ENCODE measurements at places on chromosomes 12 and 14.

DNA sequence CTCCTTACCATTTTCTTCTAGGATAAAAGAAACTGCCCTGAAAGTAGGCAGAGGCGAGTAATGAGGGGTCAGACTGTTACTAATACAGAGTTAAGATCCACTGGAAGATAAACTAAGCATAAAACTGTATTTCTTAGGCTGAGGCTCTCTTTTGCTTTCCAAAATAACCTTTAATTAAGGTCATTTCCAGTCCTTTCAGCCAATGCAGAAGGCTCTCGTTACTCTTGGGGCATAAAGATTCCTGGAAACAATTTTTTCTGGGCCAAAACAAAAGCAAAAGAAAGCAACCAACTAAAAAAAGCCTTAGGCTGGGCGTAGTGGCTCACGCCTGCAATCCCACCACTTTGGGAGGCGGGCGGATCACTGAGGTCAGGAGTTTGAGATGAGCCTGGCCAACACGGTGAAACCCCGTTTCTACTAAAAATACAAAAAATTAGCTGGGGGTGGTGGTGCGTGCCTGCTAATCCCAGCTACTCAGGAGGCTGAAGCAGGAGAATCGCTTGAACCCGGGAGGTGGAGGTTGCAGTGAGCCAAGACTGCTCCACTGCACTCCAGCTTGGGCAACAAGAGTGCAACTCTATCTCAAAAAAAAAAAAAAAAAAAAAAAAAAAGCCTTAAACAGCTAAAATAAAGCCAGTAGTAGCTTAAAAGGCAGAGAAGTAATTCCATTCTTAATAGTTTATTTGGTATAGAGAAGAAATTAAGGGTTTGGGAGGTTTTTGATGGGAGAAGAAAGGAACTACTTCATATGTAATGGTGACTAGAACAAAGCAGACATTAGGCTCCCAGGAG is 68.9 kb upstream of the STAC3 start:
- no peak for ATAC-seq

- no peak for ATAC-seq
Observed at GRCh38 chr12:29907461-29907860, 123.7 kb upstream of the TMTC1 start.

- ATAC-seq, result no peak
Observed at GRCh38 chr14:22395803-22396202, 193.2 kb downstream of the DAD1 start.

GRCh38 chr12:2149091-2149490 is 96.3 kb downstream of the CACNA1C start:
- no peak for ATAC-seq

DNA sequence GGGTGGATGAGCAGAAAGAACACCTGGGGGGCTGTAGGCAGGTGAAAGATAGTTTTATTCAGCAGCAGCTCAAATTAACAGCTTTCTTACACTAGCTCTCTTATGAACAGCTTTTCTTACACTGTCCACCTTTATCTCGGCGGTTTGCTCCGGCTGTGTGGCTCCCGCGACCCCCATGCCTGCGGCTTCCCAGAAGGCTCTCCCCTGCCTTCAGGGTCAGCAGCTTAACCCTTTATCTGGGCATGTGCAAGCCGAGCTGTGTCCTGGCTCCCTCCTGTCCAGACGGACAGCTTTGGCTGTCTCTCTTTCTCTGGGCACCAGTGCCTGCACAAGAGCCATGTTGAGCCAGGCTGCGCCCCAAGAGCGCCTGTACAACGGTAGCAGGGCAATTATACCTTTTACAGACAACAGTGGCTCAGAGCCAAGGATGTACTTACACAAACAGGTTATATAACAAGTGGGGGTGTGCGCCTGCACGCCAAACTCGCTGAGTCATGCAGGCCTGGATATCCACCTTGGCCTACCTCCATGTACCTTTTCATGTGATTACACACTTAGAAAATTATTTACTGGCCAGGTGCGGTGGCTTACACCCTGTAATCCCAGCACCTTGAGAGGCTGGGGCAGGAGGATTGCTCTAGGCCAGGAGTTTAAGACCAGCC is 28.5 kb upstream of the KLHL42 start:
- no peak for ATAC-seq

- ATAC-seq, result no peak
Observed at GRCh38 chr12:52969166-52969795, 20.4 kb downstream of the KRT18 start.

GRCh38 chr14:104144911-104145825 is 6.8 kb downstream of the KIF26A start:
- no peak for ATAC-seq

- no peak for ATAC-seq
Observed at GRCh38 chr14:75361751-75362433, 65.9 kb upstream of the JDP2 start.

- ATAC-seq, result peak; percentile 41
Observed at GRCh38 chr12:55392032-55392795, 8.1 kb upstream of the OR6C65 start.

DNA sequence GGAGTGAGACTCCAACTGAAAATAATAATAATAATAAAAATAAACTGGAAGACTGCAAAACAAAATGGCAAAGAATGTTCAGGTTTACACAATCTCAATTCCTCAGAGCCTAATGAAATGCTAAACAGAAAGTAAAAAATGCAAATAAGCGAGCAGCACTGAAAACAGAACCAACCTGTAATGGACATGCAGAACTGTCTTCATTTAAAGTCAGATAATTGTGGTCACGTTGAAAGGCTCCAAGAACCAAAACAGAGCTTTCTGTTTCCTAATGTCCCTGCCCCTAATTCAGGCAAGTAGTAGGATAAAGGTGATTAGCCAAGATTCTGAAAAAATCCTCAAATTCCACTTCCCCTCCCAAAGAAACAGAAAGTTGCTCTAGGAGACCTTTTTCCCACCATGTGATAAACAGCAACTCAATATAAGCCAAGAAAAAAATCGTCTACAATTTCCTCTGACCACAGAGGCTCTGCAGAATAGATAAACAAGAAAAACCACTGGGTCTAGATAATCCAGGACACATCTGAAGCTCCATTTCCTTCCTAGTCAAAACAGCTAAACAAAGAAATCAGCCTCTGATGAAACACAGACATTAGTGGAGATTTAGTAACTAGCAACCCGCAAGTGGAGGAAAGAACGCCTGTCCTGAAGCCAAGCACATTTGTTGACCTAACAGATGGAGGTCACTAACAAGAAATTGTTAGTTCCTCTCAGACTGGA is 3.0 kb downstream of the MIS18BP1 start:
- no peak for ATAC-seq

GRCh38 chr12:13505636-13506035 is 309.1 kb downstream of the EMP1 start:
- ATAC-seq, result peak; percentile 4

DNA sequence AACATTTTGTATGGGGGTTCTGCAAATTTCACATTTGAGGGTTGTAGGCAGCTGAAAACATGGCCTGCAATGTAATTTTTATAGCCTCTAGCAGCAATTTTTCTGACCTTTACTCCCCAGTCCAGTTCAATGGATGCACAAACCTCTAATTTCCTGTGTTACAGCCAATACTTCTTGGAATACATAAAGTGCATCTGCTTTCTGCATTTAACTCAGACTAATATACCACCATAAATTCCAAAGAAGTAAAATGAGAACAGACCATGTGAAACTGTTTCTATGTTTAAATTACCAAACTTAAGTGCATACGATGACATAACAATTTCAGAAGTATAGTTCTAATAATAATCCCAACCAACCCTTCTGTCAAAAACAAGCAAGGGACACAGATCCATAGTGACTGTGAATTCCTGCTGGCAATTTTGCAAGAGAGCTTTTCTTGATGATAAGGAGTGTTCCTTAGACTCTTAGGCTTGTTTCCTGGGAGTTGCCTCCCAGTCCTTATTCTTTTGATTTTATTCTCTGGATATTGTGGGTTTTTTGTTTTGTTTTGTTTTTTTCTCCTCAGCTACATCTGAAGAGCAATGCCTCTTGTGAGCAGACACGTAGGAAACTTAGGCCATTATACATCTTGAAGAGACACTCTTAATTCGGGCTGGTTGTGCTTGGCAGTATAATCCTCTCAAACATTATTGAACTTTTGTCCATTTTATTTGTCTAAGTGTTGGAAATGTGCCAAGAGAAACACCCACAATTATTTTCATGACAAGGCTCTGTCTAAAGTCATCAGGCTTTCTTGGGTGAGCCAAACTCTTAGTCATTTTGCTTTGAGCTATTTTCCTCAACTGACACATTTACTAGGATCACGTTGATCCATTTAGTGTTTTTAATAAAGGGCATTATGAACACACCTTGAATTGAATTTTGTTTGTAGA is 51.3 kb upstream of the RERGL start:
- ATAC-seq, result no peak

DNA sequence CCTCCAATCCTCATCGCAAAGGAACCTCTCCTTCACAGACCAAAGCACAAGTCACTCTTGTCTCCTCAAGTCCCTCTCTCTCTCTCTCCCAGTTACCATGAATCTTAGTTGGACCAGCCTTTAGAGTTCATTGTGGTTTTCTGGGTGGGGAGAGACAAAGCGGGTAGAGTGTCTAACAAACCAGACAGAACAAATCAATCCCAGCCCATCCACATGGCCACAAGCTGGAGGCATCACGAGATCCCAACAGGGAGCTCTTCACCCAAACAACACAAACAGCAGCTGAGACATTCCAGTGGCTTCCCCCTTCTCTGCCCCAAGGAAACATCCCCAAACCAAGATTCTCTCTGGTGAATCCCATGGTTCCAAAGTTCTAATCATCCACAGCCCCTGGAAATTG is 22.4 kb downstream of the ACTN1 start:
- ATAC-seq, result no peak

DNA sequence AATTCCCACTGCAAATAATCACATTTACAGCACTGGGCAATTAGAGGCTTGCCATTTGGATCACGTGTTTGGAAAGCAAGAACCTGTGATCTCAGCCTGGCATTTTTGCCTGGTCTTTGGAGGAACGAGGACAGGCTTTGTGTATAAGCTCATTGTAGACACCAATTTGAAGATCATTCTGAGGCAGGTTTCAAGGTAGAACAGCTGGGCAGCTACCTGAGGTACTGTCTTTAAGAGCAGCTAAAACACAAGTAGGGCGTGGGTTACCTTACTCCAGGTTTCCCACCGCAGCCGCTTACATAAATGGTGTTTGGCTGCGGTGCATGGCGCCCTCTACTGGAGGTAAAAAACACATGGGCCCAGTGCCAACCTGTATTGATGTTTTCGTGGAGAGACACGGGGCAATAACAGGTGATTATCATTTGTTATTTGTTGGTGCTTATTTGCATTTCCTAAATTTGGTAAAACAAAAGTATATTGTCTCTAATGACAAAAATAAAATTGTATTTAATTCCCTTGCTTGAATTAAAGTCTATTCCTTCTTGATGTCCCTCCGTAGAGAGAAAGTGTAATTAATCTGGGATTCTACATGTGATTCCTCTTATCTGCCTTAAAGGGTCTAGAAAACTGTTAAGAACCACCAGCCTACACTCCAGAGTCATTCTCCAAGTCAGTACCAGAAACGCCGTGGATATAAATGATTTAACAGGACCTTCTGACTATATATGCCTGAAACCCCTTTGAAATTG is 69.7 kb downstream of the SVOP start:
- peak; percentile 81 for ATAC-seq

DNA sequence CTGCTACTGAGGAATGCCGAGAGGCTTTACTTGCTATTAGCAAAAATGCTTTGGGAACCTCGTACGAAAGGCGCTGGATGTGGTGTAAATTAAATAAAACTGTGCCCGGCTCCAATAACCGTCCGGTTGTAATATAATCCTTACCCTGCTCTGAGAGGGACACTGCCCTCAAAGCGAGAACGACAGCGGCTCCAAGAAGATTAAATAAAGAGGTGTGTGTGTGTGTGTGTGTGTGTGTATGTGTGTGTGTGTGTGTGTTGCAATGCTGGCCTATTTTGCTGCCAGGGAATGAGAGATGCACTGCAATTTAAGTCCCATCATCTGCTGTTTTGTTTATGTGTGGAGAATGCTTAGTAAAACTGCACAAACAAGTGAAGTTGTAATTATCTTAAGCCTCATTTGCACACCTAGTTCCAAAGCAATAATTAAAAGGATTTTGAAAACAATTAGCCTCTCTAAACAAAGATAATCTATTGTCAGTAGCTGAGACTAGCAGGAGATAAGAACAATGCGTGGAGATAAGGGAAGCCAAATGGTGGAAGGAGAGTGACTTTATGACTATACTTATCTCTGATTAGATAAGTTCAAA is 1.2 kb upstream of the SIX1 start:
- no peak for ATAC-seq

DNA sequence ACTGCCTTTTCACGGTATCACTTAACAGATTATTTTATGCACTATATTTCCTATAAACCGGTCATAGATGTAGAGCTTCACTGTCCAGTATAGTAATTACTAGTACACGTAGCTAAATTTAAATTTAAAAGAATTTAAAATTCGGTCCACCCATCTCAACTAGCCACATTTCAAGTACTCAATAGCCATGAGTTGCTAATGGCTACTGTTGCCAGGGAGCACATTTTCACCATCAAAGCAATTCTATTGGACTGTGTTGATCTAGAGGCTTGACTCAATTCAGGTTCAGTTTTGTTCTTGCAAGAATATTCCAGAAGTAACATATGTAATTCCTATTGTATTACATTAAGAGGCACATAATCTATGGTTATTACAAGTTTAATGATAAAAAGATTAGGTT is 20.0 kb downstream of the TMED8 start:
- ATAC-seq, result no peak

- ATAC-seq, result no peak
Observed at GRCh38 chr14:71582705-71583104, 349.5 kb upstream of the RGS6 start.

DNA sequence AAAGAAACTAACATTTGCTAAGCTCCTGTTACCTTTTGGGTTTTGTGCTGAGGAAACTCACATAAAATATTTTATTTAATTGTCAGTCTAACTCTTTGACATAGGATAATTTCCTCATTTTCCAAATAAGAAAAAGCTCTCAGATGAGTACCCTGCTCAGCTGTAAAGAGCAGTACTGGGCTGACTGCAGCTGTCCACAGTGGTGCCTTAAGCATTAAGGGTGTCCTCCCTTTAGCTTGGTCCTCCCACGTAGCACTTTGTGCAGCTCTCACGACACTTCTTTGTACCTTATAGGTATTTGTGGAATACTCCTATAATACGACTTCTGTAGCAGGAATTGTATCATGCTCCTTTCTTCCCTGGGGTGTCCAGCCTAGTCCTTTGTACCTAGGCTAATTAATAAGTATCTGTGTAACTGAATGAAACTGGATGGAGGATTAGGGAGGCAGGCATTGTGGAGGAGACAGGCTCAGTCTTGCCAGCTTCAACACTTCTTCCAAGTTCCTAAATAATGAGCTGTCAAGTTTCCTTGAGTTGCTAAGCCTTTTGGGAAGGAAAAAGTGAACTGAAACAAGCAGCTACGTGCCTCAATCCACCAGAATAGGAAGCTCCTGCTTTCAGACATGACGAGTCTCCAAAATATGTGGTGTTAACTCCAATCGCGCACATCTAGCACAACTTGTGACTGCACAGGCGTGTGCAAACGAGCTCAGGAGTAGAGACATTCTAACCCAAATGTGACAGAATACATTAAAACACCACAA is 123.0 kb downstream of the SLC38A4 start:
- no peak for ATAC-seq

DNA sequence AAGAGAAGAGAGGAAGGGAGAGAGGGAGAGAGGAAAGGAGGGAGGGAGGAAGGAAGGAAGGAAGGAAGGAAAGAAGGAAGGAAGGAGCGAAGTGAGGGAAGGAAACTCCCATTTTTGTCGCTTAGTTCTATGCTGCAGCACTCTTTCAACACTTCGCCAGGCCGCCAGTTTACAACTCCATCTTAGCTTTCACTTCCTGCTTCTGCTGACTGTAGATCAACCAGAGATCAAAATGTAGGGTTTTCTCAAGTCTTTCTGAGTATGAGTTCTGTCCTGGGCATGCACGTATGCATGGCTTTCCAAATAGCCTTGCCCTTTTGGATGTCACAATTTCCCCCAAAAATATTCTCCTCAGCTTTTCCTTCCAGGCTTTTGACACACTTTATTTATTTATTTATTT is 723.4 kb downstream of the TRHDE start:
- no peak for ATAC-seq

Data from stimulated activated memory B cell treated with anti-CD40 and anti-IgM and Interleukin-4, amounts not matched to agents 10 μg/mL and 1 μg/mL and 100 μg/mL, for 72 hours (primary cell).